ENCODE measurements at places on chromosomes 7 and 10.

DNA sequence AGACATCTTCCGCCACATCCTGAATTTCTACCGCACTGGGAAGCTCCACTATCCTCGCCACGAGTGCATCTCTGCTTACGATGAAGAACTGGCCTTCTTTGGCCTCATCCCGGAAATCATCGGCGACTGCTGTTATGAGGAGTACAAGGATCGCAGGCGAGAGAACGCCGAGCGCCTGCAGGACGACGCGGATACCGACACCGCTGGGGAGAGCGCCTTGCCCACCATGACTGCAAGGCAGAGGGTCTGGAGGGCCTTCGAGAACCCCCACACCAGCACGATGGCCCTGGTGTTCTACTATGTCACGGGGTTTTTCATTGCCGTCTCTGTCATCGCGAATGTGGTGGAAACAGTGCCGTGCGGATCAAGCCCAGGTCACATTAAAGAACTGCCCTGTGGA lies 1.9 kb downstream of the KCND2 start:
- no peak for DNase-seq

DNA sequence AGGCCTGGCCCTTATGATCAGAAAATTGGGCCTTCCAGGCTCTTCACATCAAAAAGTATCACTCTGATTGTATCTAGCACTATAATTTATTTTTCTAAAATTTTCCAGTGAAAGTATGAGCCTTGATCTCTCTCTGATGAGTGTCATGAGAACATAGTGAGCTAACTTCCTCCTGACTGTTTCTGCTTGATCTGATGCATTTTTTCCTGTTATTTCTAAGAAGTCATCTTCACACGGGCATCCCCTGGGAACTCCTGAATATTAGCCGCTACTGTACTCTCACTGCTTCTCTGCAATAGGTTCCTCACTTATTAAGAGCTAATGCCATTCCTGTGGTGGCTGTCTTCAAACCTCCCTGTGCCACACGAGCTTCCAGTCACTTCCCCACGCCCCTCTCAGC lies 63.1 kb upstream of the ZPBP start:
- no peak for DNase-seq

GRCh38 chr10:9043466-9043865 lies 989.0 kb downstream of the GATA3 start:
- no peak for DNase-seq

DNA sequence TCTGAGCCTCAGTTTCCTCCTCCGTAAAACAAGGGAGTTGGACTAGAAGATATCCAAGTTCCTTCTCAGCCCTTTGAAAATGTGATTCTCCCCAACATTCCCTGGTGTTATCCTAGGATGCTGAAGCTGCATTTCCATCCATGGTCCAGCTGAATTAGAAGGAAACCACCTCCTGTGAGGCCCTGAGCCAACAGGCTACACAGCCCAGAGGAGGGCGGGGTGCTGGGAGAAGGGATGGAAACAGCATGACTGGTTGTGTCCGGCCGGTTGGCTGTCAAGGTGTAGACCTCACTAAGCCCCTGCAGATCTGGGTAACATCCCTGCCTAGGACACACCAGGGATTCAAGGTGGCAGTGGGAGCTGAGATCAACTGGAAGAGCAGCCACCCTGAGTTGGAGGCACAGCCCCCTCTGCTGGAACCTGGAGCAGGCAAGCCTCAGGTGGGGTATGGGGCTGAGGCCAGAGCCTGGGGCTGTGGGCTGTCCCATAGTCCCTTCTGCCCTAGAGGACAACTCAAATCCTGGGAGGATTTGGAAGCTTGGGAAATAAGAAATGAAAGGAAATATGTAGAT lies 72.0 kb downstream of the PAX2 start:
- no peak for DNase-seq

- no peak for DNase-seq
These were observed 60.9 kb downstream of the WAC start for GRCh38 chr10:28593811-28594210.

DNA sequence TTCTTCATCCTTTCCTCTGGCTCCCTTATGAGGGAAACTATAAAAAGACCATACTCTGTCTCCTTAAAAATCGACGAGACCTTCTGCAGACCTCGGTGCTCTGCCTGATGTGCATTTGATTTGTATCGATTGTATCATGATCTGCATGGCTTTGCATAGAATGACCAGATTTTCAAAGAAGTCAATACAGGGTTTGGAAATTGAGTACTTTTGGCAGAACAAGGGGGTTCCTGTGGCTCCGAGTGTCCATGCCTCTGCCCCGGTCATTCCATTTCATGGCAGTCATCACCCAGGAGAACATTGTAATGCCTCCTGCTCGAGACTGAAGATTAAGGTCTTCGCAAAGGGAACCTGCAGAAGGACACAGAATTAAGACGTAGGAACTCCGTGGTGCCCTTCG lies 685 bp downstream of the CASP2 start:
- DNase-seq, result peak; percentile 34

DNA sequence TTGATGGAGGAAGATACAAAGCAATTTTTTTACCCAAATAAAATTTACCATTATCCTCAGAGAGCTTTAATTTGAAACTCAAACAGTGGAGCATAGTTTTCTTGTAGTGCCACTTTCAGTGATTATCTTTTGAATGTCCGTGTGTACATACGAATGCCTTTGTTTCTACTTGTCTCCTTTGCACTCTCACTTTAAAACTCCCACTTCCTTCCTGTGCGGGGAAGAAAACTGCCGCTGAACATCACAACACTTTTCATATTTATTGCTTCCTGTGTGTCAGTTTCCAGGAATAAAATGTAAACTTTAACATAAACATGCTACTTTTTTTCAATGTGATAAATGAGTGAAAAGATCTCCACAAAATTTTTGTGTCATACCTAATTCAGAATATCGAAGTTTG lies 102.4 kb downstream of the SEMA3A start:
- DNase-seq, result no peak

GRCh38 chr7:106372595-106373318 lies 88.0 kb upstream of the NAMPT start:
- DNase-seq, result no peak

DNA sequence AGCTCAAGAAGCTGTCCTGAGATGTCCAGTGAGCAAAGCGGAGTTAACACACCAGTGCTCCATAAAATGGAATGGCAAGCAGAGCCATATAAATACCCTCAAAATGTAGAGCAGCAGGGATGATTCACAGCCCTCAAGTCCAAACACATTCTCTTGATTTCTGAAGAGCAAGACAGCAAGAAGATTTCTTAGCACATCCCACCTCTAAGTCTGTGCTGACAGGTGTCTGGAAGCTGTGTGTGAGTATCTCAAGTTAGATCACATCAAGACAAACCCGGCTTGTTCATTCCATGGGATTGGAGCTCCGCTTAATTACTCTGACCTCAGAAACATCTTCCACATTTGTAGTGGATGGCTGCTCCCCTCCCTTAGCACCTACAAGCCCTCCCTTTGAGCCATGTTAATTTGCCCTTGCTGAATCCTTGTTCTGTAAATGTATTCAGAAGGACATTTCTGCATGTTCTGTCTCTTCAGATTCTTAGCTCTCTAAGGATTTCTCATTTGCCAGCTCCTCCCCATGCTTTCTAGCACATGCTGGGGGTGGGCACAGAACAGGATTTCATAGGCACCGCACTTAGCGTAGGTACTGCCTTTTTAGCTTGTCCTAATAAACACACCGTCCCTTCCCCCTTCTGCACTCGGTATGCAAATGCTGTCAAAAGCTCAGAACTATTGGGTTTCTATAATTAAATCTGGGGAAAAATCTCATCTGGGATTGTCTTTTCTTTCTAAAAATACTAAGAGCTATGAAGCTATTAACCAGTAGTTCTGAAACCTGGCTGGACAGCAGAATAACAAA lies 112.7 kb downstream of the CPXM2 start:
- DNase-seq, result no peak

GRCh38 chr10:129321727-129322126 lies 145.3 kb upstream of the MGMT start:
- DNase-seq, result no peak

- DNase-seq, result peak; percentile 68
These were observed 97.9 kb upstream of the KLF14 start for GRCh38 chr7:130831817-130832481.

DNA sequence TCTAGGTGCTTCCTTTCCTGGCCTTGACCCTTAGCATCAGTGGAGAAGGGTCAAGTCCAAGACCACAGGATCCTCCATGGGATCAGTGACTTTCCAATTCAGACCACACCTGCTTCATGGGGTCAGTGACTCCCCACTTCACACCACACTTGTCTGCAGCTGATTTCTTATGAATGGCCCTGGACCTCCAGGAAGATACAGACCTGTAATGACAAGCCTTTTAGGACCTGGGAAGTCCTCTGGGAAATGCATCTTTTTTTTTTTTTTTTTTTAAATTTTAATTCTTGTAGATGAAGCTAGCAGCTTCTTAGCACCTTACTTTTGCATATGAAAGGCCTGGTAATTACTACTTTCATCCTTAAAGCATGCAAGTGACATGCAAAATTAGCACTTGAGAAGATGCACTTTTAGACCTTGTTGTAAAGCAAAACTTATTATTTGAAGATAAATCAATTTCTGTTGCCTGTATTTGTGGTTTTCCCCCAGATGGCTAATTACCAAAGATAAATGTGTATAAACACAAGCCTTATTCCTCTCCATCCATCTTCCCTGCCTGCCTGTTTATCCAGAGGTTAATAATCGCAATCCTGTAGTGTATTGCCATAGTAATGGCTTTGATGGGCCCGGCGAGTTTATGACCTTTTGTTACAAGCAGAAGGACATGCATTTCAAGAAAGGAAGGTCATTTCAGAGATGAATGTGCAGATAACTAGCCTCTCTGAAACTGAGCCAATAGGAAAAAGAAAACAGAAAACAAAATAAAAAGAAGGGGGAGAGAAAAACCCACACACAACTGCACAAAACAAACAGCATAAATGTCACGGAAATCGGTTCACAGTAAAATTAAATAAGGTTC lies 1018.7 kb downstream of the TYW1 start:
- no peak for DNase-seq

DNA sequence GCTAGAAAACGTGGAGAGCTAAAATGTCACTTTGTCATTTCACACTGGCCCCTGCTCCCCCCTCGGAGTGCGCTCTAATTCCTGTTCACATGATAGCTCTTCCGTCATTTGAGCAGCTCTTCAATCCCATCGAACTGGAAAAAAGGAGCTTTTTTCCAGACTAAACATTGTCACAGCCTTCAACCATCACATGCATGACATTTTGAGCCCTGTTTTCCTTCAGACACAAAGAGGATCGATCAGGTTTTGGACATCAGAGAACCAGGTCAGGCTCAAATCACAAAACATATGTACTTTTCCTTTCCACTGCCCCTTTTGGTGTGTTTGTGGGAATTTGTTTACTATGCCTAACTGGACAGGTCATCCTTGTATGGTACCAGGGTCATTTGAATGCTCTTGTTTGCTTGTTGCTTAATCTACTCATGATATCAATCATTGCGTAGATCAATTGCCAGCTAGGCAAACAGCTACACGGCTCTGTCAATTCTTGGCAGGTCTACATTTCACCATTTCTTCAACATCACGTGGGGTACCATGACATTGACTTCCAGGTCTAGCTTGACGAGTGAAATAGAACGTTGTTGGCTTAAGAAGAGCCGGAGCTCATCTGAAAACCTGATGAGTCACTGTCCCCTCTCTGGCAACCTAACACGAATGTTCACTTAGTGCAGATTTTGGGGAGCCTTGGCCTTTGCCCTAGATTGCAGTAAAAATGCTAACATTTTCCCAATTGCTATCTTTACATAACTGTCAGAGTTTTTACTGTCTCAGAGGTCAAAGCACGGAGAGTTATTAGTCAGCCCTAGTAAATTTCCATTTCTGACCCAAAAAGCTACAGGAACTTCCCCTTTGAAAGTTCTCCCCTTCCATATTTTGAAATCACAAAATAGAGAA lies 87.3 kb downstream of the LYZL2 start:
- no peak for DNase-seq

DNA sequence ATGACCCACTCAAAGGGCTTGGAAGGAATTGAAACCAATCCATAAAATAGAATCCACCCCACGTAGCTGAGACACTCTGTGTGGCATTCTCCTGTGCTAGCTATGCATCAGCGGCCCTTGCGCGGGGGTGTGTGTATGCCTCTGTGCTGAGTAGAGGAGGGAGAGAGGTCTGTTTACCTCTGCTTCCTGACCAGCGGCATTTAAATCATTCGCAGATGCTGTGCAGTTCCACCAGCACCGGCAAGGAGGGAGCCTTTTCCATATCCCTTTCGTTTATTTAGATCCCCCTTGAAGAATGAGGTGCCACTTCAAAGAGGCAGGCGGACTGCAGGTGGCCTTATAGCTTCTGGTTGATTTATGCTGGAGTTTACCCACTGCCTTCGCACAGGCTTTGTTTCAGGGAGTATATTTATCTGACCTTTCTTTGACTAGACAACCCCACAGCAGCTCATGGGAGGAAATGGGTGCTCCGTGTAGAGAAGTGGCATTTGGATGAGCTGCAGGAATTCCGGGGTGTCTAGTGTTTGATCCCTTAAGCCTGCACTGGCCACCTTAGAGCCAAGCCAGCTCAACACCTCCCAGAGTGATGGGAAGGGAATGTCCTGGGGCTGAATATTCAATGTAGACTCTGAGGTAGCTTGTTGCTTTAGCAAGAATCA lies 11.4 kb downstream of the C10orf53 start:
- no peak for DNase-seq

GRCh38 chr7:30364773-30365172 lies 80.4 kb downstream of the ZNRF2 start:
- DNase-seq, result no peak

GRCh38 chr7:19397911-19398310 lies 252.7 kb upstream of the FERD3L start:
- DNase-seq, result no peak

All from AG10803 (cell line).